Activated T-helper 1 cell treated with anti-CD3 and anti-CD28 coated beads, Interleukin-2, amount 50 U/mL, for 16 hours (primary cell): ENCODE measurements at places on chromosomes 7 and 10.

GRCh38 chr10:90227217-90227656, 525.8 kb downstream of the KIF20B start:
- DNase-seq: no peak

DNA sequence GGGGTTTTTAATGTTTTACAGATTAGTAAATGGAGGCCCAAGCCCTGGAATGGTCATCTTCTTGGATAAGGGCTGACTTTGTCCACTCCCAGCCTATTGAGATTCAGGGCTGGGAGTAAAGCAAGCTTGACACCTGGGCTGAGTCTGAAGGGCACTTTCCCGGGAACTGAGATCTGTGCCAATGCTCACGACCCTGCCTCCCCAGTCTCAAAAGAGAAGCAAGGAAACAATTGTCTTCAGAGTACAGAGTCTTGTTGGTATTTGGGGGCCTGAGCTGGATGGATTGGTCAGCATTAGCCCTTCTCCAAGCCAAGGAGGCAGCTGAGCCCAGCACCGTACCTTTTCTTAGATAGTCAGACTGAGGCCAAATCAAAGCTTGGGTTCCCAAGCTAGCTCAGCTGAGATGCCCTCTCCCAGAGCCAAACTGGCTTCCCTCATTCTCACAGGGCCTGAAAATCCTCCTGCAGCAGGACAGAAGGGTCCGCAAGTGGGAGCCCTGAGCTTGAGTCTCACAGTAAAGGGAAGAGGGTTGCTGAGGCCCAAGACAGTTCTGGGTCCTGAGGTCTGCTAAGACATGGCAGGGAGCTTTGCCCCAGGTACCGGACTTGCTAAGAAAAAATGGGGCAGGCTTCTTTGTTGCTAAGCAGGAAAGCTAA, 3.7 kb downstream of the DDIT4 start:
- DNase-seq: no peak

DNA sequence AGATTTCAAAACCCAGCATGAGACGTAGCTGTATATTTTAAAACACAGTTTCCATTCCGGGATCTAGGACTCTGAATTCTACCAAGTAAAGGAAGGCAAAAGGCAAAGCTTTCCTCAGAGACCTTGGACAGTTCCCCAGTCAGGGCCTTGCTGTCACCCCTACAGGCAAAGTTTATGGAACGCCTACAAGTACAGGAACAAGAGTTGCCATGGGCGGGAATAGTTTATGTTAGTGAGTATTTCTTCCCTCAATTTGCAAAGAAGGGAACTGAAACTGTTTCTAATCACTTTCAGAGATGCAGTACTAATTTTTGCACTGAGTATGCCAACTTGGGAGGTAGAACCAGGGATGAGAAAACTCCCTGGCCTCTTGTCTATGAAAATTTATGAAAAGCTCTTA, 68.2 kb upstream of the LRGUK start:
- no peak for DNase-seq

- no peak for DNase-seq
Observed at GRCh38 chr7:50824882-50825281, 42.2 kb upstream of the GRB10 start.

- no peak for DNase-seq
Observed at GRCh38 chr7:33458581-33458980, 329.2 kb downstream of the BBS9 start.

DNA sequence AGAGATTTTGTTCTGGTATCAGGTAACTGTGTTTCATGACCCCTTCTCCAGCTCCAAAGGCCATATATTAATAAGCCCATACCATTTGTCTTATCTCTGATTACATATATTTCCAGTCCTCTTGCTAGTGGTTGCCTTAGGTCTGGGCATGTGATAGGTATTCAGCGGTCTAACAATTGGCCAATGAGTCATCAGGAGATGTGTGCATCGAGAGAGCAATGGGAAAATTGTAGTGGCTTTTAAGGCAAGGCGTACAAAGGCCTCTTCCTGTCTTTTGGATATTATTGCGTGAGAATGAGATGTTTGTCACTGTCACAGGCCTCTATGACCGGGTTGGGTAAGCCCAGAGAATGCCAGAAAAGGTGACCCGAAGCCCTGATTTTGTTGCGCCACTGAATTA, 38.6 kb upstream of the SFRP5 start:
- DNase-seq: no peak

- DNase-seq: peak; percentile 14
Observed at GRCh38 chr7:5143935-5144903, 45.8 kb upstream of the WIPI2 start.
